AG20443 (cell line): ENCODE measurements at places on chromosomes 6 and 20.

GRCh38 chr6:150144294-150144868, 1.5 kb downstream of the PPP1R14C start:
- DNase-seq = no peak

- DNase-seq = peak; percentile 88
Observed at GRCh38 chr20:50929299-50930138, 1.7 kb downstream of the ADNP start.

GRCh38 chr6:25596928-25597818, 54.8 kb upstream of the SCGN start:
- peak; percentile 16 for DNase-seq

DNA sequence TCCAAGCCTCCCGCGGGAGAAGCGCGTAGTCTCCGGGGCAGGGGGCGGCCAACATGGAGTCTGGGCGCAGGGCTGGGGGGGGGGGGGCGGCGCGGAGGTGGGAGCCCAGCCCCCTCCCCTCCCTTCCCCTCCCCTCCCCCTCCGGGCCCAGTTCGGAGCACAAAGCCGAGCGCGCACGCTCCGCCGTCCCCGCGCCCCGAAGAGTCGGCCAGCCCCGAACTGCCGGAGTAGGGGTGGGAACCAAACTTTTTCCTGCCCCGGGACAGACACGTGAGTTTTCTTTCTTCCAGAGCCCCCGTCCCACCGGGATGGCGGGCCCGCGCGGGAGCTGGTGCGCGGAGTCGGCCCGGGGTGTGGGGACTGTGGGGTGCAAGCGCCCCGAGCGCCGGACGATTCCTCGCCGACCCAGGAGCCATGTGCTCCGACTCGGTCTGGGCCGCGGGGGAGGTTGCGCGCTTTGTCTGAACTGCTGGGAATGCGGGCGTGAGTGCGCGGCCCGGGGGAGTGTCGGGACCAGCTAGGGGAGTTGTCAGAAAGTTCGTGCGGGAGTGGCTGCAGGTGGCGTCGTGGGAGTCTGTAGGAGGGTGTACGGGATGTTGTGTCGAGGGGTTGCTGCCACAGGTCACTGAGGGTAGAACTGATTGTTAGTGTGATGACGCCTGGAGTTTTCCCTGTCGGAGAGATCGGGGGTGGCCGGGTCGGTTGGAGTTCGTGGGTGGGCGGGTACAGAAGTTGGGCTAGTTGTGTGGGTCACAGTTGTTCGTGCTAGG, 1.2 kb downstream of the TGIF2 start:
- peak; percentile 61 for DNase-seq

DNA sequence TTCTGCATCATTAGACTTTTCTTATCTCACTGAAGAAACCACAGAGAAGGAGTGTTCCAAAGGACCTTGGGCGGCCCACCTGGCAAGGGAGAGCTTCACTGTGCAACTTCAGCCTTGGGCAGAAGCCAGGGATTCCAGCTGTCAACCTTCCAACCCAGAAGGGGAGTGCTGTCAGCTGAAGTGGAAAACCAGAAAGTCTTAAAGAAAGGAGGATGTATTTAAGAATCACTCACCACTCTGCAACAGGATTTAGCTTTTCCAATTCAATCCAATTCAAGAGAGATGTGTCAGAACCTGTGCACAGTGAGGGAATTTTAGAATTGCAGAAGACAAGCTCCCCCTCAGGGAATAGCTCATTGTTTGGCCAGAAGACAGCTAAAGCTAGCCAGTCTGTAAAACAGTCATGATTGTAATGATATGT, 553.7 kb downstream of the CD83 start:
- peak; percentile 47 for DNase-seq
